ENCODE measurements at places on chromosomes 7 and 10.

- no peak for DNase-seq
These were observed 1065.8 kb downstream of the REEP3 start for GRCh38 chr10:64586934-64587503.

GRCh38 chr7:37117292-37117691 is 331.4 kb downstream of the ELMO1 start:
- no peak for DNase-seq

DNA sequence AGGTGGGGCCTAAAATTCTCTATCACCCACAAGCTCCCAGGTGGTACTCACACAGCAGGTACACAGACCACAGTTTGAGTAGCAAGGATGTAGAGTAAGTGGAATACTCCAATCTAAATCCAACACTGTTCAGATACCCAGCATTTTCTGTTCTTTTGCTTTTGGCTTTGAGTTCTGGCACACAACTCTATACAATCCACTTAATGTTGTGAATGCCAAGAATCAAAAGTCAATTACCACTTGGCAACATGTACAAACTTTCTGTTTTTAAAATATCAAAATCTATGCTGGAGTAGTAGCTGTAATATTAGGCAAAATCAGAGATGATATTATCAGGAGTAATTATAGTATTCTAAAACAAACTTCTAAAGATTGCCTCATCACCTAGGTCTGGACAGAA is 133.4 kb upstream of the LRRTM3 start:
- DNase-seq, result no peak

GRCh38 chr7:137993395-137993743 is 8.5 kb downstream of the CREB3L2 start:
- DNase-seq, result no peak

DNA sequence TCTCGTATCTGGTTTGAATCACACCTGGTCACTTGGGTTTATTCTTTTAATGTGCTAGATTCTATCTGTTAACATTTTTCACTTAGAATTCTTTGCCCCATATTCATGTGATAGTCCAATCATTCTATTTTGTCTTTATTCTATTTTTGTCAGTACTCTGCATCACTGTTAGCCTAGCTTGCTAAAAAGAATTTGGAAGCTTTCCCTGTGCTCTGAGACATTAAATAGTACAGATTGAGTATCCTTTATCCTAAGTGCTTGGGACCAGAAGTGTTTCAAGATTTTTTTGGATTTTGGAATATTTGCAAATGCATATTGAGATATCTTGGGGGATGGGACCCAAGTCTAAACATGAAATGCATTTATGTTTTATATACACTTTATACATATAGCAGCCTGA is 51.0 kb downstream of the RALA start:
- DNase-seq, result no peak

DNA sequence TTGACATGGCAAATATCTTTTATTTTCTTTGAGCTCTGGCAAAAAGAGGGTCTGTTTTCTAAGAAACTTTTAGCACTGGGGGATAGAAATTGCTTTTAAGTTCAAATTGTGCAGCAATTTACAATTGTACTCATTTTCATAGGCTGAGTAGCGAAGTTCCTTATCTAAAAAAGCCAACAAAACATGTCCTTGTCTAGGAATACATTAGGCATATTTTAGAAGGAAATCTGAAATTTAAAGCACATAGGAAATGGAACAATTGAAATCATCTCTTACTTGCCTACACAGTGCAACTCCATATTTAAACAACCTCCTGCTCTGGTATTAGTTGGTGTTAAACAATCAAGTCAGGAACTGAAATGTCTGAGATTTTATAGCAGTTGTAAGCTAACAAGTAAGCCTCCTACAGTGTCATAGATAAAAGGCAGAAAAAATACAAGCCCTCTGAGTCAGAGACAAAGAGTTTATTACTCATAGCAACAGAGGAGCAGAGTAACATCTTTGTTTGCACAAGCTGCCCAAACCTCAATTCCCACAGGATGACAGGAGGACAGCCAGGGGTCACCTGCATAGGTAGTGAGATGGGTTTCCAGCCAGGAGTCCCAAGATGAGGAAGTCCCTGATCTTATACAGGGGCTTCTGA is 280.2 kb upstream of the HGF start:
- DNase-seq, result peak; percentile 19

GRCh38 chr7:44867073-44867995 is 18.0 kb downstream of the PURB start:
- DNase-seq, result no peak

DNA sequence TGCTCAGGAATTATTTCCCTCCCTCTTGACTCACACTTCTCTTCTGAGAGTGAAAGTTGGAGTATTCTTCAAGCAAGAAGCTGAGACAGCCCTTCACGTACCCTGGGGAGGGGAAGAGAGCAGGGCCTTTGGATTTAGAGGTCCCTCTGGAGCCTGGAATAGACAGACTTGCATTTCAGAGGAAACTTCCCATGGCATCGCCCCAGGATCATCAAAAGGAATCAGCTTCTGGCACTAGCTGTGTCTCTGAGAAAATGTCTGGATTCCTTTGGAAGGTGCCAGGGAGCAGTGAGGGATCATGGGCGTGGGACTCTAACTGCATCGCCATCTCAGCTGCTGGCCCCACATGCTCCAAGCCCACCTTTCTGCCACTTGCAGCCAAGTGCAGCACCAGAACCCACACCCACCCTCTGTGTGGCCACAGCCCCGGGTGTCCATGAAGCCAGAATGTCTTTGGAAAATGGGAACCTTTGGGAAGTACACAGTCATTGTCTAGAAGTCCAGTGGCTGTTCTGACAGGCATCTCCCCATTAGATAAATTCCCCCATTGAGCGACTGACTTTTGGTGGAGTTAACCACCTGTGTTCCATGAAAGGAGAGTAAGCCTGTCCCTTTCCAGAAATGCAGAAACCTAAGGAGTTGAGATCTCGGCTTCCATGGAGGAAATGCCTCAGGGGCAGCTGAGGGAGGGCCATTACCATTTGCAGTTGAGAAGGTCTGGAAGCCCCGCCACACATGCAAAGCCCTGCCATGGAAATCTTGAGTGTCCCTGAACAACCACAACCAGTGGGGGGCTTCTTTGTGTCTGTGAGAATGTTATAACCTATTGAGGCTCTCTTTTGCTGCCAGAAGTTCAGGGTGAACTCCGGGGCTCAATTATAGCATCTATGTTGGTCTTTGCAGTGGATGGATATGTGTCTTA is 57.8 kb upstream of the GDF10 start:
- no peak for DNase-seq

DNA sequence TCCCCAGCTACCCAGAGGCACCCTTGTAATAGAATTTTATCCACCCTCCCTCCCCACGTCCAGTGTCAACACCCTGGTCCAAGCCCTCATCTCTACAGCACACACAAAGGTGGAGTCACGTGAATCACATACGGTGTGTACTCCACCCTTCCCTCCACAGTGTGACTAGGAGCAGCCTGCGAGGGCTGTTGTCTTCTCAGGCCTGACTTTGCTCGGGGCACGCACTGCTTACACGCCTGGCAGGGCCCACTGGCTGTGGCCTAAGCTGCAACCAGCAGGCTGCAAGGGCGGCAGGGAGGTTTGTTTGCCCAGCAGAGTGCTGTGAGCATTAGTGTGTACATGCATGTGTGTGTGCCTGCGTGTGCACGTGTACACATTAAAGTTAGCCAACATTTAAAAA is 93.7 kb downstream of the COBL start:
- no peak for DNase-seq

DNA sequence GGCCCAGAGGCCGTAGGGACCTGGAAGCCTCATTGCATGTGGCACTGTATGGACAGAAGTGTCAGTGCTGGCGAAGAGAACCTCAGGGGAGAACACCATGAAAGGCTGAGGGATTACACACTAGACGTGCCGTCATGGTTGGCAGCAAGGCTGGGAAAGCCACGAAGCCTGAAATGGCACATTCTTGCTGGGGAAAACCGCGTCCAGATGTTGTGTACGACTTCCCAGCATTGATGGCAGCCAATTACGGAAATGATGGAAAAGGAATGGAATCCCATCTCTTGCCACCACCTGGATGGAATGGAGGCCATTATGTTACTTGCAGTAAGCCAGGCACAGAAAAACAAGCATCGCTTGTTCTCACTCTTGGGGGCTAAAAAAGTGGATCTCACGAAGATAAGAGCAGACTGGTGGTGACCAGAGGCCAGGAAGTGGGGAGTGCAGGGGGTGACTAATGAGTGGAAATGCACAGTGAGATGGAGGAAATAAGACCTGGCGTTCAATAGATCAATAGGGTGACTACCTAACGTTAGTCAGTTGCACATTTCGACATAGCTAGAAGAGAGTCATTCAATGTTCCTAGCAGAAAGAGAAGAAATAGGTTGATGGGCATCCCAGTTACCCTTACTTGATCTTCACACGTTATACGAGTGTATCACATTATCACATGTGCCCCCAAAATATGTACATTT is 14.6 kb upstream of the PWWP2B start:
- DNase-seq, result peak; percentile 60

- DNase-seq, result no peak
These were observed 28.9 kb downstream of the FZD1 start for GRCh38 chr7:91293136-91293535.

DNA sequence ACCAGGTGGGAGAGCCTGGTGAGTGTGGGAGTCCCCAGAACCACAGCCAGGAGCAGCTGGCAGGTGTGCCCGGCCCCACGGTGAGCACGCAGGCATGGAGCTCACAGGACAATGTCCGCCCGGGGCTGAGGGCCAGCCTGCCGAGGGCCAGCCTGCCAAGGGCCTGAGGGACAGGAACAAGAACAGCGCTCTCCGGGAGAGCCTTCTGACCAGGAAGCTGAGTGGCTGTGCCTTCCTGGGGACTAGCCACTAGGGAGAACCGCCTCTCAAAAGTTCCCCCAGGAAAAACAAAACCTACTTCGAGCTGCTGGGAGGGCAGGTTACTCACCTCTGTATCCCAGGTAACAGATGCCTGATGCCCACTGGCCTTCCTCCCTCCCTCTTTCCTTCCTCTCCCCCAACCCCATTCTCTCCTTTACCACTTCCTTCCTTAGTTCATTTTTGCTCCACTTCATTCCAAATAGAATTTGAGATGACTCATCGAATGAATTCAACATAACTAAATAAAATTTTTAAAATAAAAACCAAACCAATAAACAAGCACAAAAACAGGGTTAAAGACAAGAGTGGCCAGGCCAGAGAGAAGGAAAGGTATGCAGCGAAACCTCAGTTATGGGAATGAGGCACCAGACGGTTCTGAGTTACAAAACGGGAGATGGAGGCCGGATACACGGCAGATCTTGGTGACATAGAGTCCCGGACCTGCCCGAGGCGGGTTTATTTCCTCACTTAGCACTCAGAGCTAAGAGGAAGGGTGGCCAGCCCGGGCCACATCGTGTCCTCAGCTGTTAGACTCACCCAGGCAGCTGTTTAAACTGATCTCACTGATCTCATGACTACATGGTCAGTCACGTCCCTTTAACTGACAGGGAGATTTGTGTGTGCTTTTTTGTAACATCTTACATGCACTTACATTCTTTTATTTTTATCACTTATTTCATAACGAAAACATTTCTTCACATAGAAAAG is 128.5 kb downstream of the TNS3 start:
- peak; percentile 56 for DNase-seq

DNA sequence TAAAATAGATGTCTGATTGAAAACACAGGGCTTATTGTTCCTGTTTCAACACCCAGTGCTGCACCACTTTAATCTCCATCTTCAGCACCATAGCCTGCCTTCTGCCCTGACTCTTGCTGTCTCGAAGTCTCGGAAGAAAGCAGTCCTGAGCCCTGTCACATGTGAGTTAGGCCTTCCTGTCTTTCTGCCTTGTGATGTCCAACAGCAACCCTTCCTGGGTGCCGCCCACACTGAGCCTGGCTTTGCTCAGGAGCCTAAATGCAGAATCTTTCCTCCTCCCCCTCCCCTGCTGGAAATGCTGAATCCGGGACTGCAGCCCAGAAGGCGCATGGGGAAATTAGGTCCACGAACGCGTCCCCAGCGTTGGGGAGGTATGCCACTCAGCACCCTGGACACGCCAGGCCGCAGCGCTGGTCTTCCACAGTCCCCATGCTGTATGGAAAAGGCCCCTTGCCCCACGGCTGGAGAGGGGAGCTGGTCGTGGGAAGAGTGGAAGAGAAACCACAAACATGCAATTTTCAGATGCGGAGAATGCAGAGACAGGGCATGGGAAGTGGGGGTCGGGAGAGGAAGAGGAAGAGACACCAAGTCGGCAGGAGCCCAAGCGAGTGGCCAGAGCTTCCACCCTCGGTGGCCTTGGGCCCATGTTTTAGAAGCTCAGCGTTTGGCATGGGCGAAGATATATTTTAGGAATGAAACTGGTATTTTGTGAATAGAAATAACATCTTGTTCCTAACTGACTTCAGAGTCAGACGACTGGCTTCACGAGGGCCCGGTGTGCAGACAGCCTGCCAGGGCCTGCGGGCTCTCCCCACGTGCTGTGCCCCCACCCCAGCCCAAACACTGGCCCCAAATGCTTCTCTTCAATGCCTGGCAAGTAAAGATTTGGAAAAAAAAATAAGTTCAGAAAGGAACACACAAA is 656.1 kb upstream of the FOXK1 start:
- no peak for DNase-seq

- no peak for DNase-seq
These were observed 63.8 kb downstream of the HBP1 start for GRCh38 chr7:107232568-107233090.

DNA sequence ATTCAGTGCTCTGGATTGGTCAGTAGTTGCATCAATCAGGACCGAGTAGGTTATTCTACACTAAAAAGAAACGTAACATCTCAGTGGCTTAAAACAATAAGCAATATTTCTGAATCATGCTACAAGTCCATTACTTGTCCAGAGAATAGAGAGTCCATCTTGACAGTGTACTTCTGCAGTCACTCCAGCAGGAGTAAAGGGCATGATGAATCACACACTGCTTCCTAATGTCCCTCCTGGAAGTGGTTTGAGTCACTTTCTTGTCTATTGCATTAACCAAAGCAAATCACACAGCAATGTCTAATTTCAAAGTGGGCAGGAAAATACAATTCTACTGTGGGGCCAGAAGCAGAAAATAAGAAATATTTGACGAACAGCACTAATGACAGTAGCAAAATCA is 124.8 kb downstream of the TSPAN12 start:
- no peak for DNase-seq

- DNase-seq, result no peak
These were observed 181.8 kb upstream of the FERD3L start for GRCh38 chr7:19327018-19327417.

All from AG09319 (cell line).